ENCODE measurements at places on chromosomes 3 and 15.

DNA sequence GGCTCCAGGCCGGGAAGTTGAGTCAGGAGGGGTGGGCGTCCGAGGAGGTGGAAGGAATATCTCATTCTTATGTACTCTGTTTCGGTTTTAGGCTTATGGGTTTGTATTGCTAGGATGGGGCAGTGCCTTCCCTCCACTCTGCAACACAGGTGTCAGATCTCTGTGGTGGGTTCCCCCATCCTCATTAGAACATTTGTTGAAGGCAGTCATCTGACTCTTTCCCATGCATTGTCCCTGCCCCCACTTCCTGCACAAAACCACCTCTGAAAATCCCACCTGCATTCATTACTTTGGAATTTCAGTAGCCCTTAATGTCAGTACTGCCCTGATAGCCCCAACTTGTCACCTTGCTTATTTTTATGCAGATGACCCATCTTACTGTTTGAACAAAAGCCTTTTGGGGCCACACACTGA, 29.5 kb downstream of the GYG1 start:
- no peak for DNase-seq

DNA sequence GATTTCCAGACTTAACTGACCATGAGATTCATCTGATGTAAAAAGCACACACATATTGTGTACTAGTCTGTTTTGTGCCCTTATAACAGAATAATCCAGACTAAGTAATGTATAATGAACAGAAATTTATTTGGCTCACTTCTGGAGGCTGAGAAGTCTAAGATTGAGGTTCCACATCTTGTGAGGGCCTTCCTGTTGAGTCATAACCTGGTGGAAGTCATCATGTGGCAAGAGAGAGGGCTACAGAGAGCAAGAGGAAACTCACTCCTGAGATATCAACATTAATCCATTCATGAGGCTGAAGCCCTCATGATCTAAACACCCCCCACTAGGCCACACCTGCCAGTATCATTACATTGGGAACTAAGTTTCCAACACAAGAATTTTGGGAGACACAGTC, 977.6 kb downstream of the MCTP2 start:
- no peak for DNase-seq

DNA sequence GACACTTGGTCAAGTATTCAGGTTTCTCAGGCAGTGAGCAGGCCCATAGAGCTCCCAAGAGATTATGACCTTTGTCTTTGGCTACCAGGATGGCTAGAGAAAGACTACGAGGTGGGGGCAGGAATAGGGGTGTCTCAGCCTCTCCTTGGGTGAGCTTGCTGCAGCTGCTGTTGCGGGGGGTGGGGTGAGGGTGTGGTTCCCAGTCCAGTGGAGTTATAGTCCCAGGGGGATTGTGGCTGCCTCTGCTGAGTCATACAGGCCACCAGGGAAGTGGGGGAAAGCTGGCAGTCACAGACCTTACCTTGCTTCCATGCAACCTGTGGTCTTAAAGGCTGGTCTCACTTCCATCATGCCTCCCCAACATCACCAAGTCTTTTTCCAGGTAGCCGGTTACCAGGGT, 31.7 kb downstream of the ATP2C1 start:
- no peak for DNase-seq

GRCh38 chr3:127630811-127631714, 2.1 kb downstream of the PODXL2 start:
- no peak for DNase-seq

DNA sequence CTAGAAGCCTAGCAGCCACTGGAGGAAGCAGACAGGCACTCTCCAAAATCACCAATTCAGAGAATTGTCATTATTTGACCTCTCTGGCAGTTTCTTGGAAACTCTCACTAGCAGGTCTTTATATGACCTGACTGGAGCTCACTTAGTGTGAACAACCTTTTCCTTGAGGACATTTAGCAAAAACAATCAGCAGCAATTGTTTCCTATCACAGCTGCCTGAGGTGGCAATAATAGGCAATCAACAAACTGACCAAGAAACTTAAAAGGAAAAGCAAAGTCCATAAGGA, 162.4 kb upstream of the STT3B start:
- DNase-seq = no peak

GRCh38 chr15:77219841-77220240, 148.9 kb upstream of the TSPAN3 start:
- no peak for DNase-seq

DNA sequence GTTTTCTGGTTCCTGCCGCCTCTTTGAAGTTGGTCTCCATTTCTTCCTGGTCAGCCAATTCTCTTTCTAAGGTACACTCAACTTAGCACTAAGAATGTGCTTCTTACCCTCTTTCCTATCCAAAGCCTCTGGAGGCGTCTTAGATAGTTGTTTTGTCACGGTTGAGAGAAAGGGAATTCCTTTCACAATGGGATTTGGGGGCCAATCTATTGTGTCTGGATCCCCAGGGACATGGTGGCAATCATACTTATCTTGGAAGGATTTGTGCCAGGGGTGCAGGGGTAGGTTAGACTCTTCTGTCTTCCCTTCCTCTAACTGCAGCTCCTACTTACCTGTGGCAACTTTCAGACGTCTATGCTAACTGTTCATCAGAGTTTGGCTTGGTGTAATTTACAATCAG, 287.1 kb downstream of the SOX2 start:
- DNase-seq = no peak

DNA sequence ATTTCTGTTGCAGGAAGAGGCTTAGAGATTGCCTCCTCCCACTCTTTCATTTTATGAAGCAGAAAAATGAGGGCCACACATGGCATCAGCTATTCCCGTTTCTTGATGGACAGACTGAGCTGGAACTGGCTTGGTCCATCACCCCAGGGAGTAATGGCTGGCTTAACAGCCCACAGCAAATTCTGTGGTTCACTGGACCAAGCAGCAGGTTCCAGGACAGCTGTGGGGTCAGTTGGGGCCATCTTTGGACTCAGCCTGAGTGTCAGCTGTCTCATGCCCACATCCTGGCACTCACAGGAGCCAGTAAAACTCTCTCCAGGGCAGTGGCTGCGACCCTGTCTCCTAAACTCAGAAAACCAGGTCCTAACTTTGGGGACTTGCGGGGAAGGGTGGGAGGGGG, 36.5 kb downstream of the ZDHHC19 start:
- no peak for DNase-seq

- DNase-seq = no peak
Measured at GRCh38 chr15:82771789-82772607, 33.9 kb downstream of the FSD2 start.

DNA sequence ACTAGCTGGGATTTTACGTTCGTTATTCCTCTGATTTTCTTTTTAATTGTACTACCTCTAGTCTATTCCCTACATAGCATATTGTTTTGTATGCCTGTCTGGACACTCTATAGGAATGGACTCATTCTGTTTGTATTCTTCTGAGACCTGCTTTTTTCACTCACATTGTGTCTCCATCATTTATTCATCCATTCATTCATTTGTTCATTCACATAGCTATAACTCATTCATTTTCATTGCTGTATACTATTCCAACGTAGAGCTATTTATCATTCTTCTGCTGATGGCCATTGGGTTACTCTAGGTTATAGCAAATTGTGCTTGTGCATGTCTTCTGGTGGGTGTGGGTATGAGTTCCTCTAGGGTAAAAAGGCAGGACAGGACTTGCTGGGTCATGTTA, 74.0 kb upstream of the SLC6A6 start:
- no peak for DNase-seq

GRCh38 chr15:69996321-69997160, 101.2 kb downstream of the TLE3 start:
- no peak for DNase-seq

DNA sequence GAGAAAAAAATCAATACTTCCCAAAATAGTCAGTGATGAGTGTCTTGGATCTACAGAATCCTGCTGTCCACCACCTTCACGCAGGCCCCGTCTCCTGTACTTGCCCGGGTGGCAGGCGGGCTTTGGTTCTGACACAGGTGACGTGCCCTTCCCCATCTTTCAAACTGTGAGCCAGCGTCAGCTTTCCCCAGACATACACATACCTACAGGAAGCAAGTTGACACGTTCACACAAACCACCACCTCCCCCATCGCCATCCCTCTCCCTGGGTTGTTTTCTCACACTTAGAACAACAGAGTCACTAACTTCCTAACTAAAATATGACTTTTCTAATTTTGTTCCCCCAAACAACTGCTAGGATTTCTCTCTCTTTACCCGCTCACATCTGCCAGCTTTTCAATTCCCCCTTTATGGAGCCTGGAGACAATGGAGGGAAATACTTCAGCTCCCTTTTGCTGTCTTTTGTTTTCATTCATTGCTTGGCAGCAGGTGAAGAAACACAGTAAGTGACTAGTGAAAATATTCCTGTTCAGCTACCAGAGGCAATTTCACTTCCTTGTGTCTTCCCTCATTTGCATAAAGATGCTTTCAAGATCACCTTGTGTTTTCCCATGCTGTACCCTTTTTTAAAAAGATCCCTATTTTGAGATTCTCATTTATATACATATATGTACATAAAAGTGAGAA, 248.3 kb downstream of the SLCO3A1 start:
- no peak for DNase-seq

DNA sequence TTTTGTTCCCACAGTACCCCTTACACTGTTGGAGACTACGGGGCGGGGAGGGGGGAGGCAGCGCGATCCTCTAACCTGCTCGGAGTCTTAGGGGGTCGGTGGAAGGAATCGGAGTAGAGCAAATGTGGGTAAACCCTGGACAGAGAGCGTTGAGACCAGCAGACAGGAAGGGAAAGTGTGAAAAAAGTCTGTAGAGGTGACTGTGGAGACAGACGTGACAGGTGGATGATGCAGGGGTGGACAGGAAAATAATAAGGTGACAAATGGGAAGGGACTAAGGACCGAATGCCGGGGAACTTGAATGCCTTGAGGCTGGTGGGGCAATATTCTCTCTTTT, 424 bp downstream of the EAF2 start:
- no peak for DNase-seq

- no peak for DNase-seq
Measured at GRCh38 chr3:66017591-66017990, 21.1 kb downstream of the MAGI1 start.

DNA sequence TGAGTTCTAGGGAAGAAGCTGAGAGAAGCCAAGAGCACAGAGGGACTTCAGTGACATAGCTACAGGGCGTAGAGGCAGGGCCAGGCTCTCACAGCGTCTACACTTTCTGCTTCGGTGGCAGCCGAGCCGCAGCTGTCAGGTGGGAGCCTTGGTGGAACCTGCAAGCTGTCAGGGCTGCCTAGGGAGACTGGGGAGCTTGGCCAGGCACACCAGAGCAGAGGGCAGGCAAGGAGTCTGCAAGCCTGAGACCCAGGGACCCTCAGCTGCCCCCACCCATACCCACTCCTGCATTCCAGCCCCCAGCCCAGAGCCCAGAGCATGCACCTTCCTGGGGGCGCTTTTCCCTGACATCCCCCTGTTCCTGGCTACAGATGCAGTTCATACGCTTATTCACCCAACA, 13.4 kb upstream of the KLF15 start:
- no peak for DNase-seq

- DNase-seq = no peak
Measured at GRCh38 chr3:82240322-82240721, 478.9 kb upstream of the GBE1 start.

DNA sequence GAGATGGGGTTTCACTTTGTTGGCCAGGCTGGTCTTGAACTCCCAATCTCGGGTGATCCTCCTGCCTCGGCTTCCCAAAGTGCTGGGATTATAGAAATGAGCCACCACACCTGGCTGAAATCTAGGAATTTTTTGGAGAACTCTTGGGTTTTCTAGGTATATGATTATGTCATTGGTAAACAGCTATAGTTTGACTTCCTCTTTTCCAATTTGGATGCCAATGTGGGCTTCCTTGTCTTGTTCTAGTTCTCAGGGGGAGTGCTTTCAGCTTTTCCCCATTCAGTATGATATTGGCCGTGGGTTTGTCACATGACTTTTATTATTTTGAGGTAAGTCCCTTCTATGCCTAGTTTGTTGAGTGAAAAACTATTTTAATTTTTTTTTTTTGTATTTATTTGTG, 17.9 kb downstream of the KCNMB3 start:
- no peak for DNase-seq

DNA sequence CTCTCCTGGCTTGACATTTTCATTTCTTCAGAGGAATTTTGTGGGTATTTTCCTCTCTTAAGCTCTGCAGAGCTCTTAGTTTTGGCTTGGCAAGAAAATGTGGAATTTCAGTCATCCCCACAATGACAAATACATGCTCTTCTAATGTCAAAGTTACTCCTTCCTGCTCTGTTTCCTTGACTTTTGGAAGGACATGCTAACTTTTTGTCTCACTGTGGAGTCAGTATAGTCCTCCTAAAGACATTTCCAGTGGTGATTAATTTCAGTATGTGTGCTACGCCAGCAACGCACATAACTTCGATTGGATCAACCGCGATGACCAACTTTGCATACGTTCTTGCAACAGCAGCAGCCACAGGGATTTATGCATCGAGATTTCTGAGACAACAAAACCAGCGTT, 13.3 kb downstream of the EBLN2 start:
- no peak for DNase-seq

- no peak for DNase-seq
Measured at GRCh38 chr15:34838282-34838681, 42.9 kb upstream of the ACTC1 start.

GRCh38 chr3:72976281-72976741, 20.3 kb upstream of the PPP4R2 start:
- DNase-seq = no peak

- no peak for DNase-seq
Measured at GRCh38 chr3:182469086-182469485, 324.2 kb upstream of the ATP11B start.

DNA sequence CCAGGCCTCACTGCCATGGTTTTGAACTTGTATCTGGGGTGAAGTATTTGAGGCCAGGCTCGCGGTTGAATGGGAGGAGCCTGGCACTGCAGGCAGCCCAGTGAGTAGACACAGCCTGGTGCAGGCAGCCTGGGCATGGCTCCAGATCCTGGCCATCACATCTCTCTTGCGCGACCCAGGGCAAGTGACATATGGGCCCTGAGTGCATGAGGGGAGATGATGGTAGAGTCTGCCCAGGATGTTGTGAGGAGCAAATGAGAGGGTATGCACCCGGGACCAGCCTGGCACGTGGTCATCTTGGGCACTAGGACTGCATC, 103.5 kb downstream of the TBC1D2B start:
- no peak for DNase-seq

- DNase-seq = no peak
Measured at GRCh38 chr3:155411500-155412223, 118.2 kb upstream of the STRIT1 start.

GRCh38 chr15:33959844-33960548, 8.3 kb upstream of the CHRM5 start:
- no peak for DNase-seq

Measured in activated T-helper 9 cell treated with anti-CD3 and anti-CD28 coated beads, Interleukin-2, amount 50 U/mL, for 16 hours (primary cell).